ENCODE measurements at places on chromosomes 16 and 17. TPM values are rescaled to one million over a fixed set of nuclear protein-coding genes. Genes with fewer than 3 reads are reported as not detected.

Gene GP1BA
- not detected for polyA plus RNA-seq

Gene ELOB
- 713 TPM for polyA plus RNA-seq

Gene CTRB1
- polyA plus RNA-seq = 2.5 TPM

Gene OR1A2
- polyA plus RNA-seq = not detected

Gene CBX4
- polyA plus RNA-seq = 10.6 TPM
